ENCODE measurements at places on chromosomes 12 and 14. TPM values are rescaled to one million over a fixed set of nuclear protein-coding genes. Genes with fewer than 3 reads are reported as not detected.

Gene TC2N
- total RNA-seq: 36.2 TPM

Gene EPYC
- total RNA-seq: not detected

DNA sequence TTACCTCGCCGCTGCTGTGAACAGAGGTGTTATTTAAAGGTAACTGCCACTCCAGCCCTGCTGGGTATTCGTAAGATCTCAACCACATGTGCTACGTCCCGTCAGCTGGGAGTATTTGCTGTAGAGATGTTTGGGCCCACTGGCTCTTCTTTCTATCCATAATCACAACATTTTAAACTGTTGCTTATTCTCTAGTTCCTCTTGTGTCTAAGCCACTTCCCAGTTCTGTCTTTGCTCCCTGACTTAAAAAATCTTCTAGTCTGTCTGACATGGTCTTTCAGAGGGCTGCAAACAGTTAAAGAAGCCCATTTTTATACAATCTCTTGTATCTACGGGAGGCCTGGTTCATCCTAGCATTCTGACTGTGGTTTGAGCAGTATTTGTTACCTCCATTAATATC is 33.2 kb upstream of the HELB start:
- H3K4me1 ChIP-seq: no peaks in the 10 kb centered on the region
- H3K27me3 ChIP-seq: no peaks in the 10 kb centered on the region
- no peaks in the 10 kb centered on the region for H3K36me3 ChIP-seq
- no peak for DNase-seq
- H3K4me3 ChIP-seq: no peak overlapping the region

- H3K27ac ChIP-seq: no peak overlapping the region
- no peaks in the 10 kb centered on the region for H3K4me1 ChIP-seq
- H3K27me3 ChIP-seq: no peaks in the 10 kb centered on the region
- no peak for DNase-seq
- no peak overlapping the region for H3K4me3 ChIP-seq
Measured at GRCh38 chr12:98439981-98440581, 75.3 kb upstream of the TMPO start.

- H3K27me3 ChIP-seq: no peaks in the 10 kb centered on the region
- DNase-seq: no peak
- H3K36me3 ChIP-seq: peaks cover 74% of the 10 kb centered on the region
- no peak overlapping the region for H3K4me3 ChIP-seq
- H3K4me1 ChIP-seq: no peaks in the 10 kb centered on the region
- no peak overlapping the region for H3K27ac ChIP-seq
Measured at GRCh38 chr12:121423682-121424623, 24.0 kb downstream of the RNF34 start.

GRCh38 chr14:62800577-62800976 is 244.7 kb downstream of the KCNH5 start:
- H3K4me3 ChIP-seq: no peak overlapping the region
- no peak overlapping the region for H3K27ac ChIP-seq
- H3K36me3 ChIP-seq: no peaks in the 10 kb centered on the region

DNA sequence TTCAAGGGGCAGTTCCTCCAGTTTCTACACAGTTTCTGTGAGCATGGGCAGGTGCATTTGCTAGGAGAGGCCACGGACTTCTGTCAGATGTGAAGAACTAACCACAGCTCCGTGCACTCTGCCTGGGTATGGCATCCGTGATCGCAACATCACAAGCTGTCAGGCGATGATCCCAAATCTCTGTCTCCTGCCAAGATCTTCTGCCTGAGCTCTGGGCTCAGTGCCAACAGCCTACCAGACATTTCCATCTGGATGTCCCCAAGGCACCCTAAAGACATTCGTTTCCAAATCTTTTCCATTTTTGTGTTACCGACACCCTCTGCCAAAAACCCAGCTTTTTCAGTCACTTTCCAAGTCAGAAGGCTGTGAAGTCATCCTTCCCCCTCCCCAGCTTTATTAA is 292.1 kb downstream of the GLT1D1 start:
- H3K36me3 ChIP-seq: no peaks in the 10 kb centered on the region
- DNase-seq: no peak
- no peak overlapping the region for H3K4me3 ChIP-seq
- H3K27ac ChIP-seq: no peak overlapping the region
- no peaks in the 10 kb centered on the region for H3K4me1 ChIP-seq
- H3K27me3 ChIP-seq: no peaks in the 10 kb centered on the region

DNA sequence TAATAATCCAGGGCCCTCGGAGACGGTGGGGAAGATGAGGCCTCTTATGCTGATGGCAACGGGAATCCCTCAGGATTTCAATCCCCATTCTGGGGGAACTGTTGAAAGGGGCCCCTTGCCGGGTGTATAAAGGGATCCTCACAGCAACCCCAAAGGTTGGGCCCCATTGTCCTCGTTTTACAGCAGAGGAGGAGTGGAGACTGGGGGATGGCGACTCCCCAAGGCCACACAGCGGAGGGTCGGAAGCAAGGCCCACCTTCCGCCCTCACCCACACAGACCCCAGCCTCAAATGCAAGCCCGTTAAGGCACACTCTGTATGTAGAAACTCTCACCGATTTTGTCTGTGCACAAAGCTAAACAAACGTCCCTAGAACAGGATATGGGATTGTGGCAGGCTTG is 327.9 kb upstream of the DIO3 start:
- DNase-seq: no peak
- H3K4me3 ChIP-seq: no peak overlapping the region
- no peaks in the 10 kb centered on the region for H3K4me1 ChIP-seq
- H3K27me3 ChIP-seq: no peaks in the 10 kb centered on the region
- H3K36me3 ChIP-seq: no peaks in the 10 kb centered on the region

DNA sequence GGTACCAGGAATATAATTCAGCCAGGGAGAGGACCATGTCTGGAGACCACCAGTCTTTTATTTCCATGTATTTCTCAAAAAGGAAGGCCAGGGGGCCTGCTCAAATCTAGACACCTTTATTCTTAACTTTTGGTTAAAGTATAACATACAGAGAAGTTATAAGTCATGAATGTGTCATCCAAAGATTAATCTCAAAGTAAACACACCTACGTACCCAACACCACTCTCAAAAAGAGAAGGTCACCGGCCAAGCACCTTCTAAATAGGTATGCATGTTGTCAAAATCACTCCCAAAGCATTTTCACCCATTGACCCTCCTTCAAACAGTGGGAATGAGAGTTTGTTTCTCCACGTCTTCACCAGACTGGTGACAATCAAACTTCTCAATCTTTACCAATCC is 60.0 kb upstream of the FZD10 start:
- no peak overlapping the region for H3K4me3 ChIP-seq
- H3K4me1 ChIP-seq: peaks cover 5% of the 10 kb centered on the region
- no peak for DNase-seq
- peaks cover 15% of the 10 kb centered on the region for H3K27me3 ChIP-seq
- H3K36me3 ChIP-seq: no peaks in the 10 kb centered on the region

Data from H1 (cell line).